ENCODE measurements at places on chromosomes 16 and 17.

- DNase-seq: no peak
Measured at GRCh38 chr17:74108126-74108705, 95.3 kb upstream of the RPL38 start.

DNA sequence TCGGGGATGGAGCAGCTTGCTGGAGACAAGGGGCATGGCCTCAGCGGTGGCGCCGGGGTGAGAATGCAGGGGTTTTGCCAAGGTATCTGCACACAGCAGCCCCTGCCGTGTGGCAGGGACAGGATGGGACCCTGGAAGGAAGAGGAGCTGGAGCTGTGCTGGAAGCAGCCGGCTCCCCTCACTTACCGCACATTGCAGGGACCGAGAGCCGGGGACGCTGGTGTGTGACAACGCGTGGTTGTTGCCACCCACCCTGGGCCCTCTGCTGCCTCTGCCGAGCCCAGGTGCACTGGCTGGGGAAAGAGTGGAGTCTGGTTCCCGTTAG lies 3.0 kb downstream of the NUBP2 start:
- no peak for DNase-seq

DNA sequence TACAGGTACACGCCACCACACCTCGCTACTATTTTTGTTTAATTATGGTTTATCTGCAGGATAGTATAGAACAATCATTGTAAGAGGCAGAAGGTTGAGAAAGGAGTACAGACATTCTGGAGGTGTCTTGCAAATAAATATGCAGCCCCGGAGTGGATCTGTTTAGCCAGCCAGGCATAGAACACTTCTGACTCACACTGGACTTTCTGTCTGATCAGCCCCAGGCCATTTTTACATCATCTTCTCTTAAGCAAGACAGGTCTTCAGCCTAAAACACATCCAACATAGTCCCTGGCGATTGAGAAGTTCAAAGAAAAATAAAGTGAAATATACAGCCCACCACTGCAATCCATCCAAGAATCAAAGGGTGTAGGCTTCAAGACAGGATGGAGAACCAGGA lies 81.4 kb downstream of the XYLT1 start:
- no peak for DNase-seq

DNA sequence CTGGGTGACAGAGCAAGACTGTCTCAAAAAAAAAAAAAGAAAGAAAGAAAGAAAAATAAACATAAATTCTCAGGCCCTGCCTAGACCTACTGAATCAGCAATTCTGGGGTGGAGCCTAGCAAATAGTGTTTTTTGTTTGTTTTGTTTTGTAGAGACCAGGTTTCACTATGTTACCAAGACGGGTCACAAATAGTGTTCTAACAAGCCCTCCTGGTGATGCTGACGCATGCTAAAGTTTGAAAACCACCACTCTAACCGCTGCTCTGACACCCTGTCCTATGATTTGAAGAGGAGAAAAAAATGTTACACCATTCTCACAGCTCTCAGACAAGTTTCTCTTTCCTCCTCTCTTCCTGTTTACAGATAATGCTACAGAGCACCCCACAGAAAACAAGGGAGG lies 1.5 kb downstream of the MRPL10 start:
- DNase-seq: peak; percentile 68

- DNase-seq: no peak
Measured at GRCh38 chr16:1781758-1782407, 488 bp downstream of the SPSB3 start.
